ENCODE measurements at places on chromosomes 2 and 18. TPM values are rescaled to one million over a fixed set of nuclear protein-coding genes. Genes with fewer than 3 reads are reported as not detected.

DNA sequence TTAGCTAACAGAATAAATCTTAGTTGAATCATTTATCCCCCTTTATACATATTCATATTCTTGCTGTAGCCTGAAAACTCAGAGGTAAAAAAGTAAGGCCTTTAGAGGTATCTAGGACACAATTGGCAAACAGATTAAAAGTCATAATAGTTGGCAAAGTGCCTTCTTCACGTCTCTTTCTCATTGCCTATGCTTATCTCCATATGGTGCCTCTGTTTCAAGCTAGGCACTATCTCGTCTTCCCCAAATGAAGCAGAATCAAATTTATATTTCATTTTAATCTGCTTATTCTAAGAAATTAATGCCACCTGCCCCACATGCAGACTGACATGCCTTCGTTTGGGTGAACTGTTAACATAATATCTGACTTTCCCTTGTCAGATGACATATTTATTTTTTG lies 245.4 kb downstream of the CDH2 start:
- no peak for DNase-seq

Gene PPP1R1C
- total RNA-seq = 8.8 TPM

- no peak for DNase-seq
Observed at GRCh38 chr2:113149553-113150257, 22.3 kb downstream of the IL1RN start.

Gene RABL2A
- 24.7 TPM for total RNA-seq

DNA sequence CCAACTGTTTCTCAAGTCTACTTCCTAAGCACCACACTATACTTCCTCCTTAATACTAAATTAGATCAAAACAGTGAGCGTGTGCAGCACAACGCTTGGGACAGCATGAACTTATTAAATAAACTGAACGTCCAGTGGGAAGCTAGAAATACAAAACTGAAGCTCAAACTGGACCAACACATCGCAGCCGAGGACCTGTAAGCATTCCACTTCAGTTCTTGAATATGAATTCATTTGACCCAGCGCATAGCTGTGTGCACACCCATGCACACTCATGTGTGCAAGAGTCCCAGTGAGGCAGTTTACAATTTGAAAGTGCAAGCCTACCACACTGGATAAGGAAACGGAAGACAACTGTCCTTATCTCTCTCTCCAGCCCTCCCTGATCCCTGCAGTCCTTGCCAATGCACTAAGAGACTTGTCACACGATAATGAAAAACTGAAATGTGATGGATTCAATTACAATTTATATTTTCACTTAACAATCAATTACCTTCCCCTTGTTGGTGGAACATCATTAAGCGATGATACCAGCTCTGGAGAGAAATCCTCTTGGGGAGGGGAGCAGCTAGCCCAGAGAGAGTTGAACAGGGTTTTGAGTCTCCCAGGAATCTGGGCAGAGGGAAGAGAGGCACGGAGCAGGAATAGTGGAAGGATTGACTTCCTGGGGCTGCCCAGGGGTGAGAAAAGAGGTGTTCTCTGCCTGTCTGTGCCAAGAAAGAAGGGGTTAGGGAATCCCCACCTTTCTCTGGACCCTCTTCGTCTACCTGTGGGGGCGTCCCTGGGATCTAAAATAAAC lies 186.5 kb upstream of the KLHL29 start:
- no peak for DNase-seq

DNA sequence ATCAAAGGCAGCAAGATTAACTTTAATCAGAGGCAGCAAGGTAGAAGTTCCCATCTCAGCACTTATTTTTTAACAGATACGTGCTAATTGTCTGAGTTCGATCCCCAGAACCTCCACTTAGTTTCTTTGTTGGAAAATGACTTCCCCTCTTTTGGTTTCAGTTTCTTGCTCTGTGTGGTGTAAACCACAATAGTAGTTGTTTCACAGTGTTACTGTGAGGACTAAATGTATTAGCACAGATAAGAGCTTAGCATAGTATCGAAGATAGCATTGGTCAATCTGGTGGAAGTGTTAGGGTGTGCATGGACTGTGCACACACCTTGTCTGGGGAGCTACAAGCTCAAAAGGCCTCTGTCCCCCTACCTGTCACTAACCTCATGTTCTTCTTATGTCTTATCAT lies 988.3 kb upstream of the GYPC start:
- DNase-seq = no peak

Gene FSIP2
- total RNA-seq = 1.5 TPM

Gene NYAP2
- not detected for total RNA-seq

- no peak for DNase-seq
Observed at GRCh38 chr2:58800881-58801280, 559.8 kb upstream of the FANCL start.

GRCh38 chr18:77114415-77115191 lies 18.0 kb downstream of the MBP start:
- peak; percentile 82 for DNase-seq

- no peak for DNase-seq
Observed at GRCh38 chr18:34158881-34159690, 65.6 kb downstream of the NOL4 start.

- DNase-seq = no peak
Observed at GRCh38 chr2:9497017-9497416, 22.7 kb downstream of the IAH1 start.

- no peak for DNase-seq
Observed at GRCh38 chr18:69838620-69839411, 108.9 kb downstream of the CD226 start.

Gene MROH2A
- total RNA-seq = not detected

GRCh38 chr2:43186679-43187374 lies 39.6 kb downstream of the ZFP36L2 start:
- DNase-seq = peak; percentile 48

GRCh38 chr18:4807604-4808293 lies 352.6 kb upstream of the DLGAP1 start:
- no peak for DNase-seq

- no peak for DNase-seq
Observed at GRCh38 chr2:2689306-2689705, 358.2 kb upstream of the MYT1L start.

GRCh38 chr2:239499726-239500573 lies 99.1 kb upstream of the HDAC4 start:
- DNase-seq = no peak

Gene GPR55
- not detected for total RNA-seq

DNA sequence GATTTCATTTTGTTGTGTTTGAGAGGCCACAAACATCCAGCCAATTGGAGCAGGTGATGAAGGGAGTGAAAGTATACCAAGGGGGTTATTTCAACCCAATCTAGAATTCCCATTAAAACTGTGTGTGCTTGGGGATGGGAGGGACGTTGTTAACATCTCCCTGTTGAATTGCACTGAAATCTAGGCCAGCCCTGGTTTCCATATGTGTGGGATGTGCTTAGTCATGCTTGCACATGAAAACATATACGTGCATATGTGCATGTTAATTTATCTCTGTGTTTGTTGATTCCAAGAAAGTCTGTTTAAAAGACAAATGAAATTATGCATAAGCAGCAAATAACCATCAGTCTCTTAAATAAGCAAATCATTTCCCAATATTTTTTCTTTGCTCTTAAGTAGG lies 5.6 kb downstream of the CELF4 start:
- DNase-seq = no peak

Gene IL1R1
- 29.5 TPM for total RNA-seq

DNA sequence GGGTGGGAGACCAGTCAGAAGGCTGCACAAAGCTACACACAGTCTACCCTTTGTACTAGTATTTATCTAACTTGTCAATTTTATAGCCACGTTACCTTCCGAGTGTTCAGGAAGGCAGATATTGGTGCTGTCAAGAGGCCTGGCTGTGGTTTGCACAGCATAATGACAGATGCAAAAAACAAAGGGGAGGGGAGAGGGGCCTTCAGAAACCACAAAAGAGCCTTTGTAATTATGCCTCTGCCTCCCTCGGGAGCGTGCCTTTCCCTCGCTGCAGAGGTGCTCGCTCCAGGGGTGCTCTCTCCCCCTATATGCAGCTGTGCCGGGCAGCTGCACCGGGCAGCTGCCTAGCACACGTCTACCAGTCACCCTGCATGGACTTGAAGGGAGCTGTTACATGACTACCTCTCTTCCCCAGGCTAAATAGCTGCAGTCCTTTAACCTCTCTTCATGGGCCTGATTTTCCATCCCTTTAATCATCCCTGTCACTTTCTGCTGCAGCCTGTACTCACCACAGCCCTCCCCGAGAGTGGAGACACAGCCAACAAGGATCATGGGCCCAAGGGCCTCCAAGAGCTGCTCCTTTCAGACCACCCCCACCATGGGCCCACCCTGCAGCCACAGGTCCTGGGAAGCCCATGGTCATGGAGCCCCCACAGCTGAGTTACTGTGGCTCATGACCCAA lies 168.4 kb upstream of the PKDCC start:
- DNase-seq = no peak

Gene ZSWIM2
- not detected for total RNA-seq

- no peak for DNase-seq
Observed at GRCh38 chr2:77522888-77523287, 712 bp upstream of the LRRTM4 start.

Gene ALK
- 0.42 TPM for total RNA-seq

GRCh38 chr2:143290221-143290620 lies 161.0 kb downstream of the ARHGAP15 start:
- no peak for DNase-seq

DNA sequence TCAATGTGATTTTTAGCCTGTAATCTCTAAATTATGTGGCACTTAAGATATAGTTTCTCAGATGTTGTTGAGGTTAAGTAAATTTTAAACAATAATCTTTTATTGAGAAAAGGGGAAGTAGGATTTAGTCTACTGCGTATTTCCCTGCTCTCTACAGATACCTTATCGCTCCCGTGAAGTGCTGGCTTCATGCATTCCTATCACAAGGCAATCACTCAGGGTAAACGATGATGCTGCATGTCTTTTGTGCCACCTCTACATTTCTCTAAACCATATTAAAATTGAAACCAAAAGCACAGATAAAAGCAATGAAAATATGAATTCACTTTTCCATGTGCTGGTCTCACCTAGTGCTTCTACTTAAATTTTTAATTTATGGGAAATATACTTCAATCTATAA lies 14.4 kb upstream of the RPE start:
- no peak for DNase-seq

GRCh38 chr2:54638103-54638502 lies 85.4 kb upstream of the EML6 start:
- no peak for DNase-seq

GRCh38 chr2:101609433-101609832 lies 88.1 kb upstream of the MAP4K4 start:
- DNase-seq = no peak

Gene ADGRF3
- total RNA-seq = not detected

- DNase-seq = no peak
Observed at GRCh38 chr18:75216911-75217689, 6.5 kb downstream of the TSHZ1 start.

DNA sequence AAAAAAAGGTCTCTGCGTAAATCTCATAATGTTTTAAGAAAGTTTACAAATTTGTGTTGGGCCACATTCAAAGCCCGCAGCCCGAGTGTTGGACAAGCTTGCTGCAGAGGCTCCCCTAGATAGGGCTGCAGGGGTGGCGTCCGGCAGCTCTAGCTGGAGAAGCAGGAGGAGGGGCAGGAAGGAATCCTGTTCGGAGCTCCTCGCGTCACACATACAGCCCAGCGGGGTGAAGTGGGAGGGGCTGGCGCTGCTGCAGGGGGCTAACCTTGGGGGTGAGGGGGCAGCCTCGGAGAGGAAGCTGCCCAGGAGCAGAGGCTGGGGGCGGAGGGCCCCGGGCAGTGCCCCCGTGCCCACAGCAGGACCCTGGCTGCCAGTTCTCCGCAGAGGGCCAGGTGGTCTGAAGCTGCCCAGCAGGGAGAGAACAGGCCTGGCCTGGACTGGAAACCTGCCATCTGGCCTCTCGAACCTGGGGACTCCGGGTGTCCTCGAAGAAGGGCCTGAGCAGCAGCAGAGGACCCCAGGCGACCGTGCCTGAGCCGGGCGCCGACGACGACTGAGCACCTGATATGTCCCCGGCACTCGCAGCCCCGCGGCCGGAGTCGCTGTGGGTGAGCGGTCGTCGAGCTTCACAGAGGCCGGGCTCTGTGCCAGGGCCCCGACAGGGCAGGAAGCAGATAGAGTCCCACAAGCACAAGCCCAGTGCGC lies 2.6 kb upstream of the GPR35 start:
- DNase-seq = no peak

- DNase-seq = no peak
Observed at GRCh38 chr2:118846442-118846952, 951 bp downstream of the EN1 start.

Gene FKBP1B
- total RNA-seq = 5.4 TPM

Gene OTX1
- total RNA-seq = not detected

DNA sequence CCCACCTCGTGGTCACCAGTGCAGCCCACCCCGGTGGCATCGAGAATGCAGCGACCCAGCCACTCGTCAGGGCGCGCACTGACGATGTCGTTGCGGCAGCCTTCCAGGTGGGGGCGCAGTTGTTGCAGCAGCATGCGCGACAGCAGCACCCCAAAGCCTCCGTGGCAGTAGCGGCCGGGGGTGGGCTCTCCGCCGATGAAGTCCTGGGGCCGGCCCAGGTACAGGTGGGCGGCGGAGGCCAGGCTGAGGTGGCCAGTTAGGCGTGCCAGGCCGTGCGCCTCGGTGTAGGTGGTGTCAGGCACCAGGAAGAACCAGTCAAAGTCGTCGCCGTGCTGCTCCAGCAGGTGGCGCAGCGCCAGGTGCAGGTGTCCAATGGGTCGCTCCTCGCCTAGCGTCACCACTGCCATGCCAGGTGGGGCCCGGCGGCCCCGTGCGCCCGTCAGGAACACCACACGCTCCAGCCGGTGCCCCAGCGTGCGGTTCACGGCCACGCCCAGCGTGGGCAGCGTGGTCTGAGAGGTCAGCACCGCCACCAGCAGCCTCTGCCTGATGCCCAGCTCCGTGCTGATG lies 1.9 kb downstream of the CHPF start:
- peak; percentile 67 for DNase-seq

- DNase-seq = no peak
Observed at GRCh38 chr18:75691483-75691882, 264.0 kb upstream of the SMIM21 start.

Gene GNAL
- 17.3 TPM for total RNA-seq

Gene LTBP1
- total RNA-seq = 70.4 TPM

Data from tibial nerve (tissue), 4 donors.